ENCODE measurements at places on chromosomes 11 and 22.

GRCh38 chr11:38256436-38256835, 1658.4 kb upstream of the RAG2 start:
- no peak for DNase-seq

- no peak for DNase-seq
Measured at GRCh38 chr11:620935-621814, 3.6 kb downstream of the CDHR5 start.

DNA sequence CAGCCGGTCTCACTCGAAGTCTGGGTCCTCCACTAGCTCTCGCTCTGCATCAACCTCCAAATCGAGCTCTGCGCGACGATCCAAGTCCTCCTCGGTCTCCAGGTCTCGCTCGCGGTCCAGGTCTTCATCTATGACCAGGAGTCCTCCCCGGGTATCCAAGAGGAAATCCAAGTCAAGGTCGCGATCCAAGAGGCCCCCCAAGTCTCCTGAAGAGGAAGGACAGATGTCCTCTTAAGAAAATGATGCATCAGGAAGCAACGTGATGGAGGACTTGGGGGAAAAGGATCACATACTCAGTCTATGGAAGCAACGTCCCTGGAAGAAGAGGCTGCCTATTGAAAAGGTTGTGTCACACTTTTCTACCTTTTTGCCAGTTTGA, 1.1 kb downstream of the SRSF8 start:
- DNase-seq: no peak

DNA sequence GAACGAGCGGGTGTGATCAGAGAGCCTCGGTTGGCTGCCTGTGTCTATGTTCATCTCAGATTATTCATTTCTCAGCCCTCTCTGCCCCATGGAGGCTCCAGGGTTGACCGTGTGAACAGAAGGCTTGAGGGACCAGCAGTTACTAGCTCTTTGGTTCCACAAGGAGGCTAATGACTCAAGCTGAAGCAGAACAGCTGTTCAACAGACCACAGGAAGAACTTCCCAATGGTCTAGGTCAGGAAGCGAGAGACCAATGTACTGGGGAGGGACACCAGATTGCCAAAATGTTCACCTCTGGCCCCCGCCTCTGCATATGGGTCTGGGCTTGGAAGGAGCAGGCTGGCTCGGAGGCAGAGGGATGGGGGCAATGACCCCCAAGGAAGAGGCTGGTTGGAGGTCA, 14.7 kb upstream of the PDE2A start:
- no peak for DNase-seq

DNA sequence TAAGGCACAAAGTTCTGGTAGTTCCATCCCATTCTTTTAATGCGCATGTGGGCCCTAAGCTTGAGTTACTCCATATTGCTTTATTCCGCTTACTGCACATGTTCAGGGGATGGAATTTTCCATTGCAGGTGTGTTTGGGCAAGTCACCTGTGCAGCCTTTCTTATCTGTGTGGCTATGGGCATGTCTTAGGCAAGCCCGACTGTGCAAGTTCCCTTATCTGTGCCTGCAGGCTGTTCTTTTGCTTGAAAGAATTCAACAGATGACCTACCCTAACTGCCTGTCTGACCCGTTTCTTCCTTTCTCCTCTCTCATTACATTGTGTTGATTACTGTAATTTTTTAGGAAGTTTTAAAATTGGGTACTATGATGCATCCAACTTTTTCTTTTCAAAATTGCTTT, 363.6 kb downstream of the TTC28 start:
- no peak for DNase-seq

DNA sequence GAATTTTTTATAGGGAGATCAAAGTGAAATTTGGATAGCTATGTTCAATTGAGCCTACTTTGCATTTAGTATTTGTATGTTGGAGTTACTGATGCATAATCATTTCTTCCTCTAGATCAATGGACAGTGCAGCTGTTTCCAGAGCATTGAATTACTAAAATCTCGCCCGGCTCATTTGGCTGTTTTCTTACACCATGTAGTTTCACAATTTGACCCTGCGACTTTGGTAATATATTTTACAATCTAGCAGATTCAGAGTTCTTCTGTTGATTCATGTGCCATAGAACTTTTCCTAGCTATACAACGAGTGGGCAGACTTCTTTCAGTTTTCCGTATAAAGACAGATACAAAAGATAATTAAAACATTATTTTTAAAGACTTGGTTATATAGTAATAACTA, 70.0 kb upstream of the GRIK4 start:
- DNase-seq: no peak

Data from cardiac fibroblast (primary cell).